Bone marrow (tissue), 2 donors: ENCODE measurements at places on chromosomes 6 and 20.

GRCh38 chr20:50877232-50877743 is 53.9 kb downstream of the ADNP start:
- no peak for DNase-seq

GRCh38 chr20:19288636-19289035 is 76.2 kb downstream of the SLC24A3 start:
- no peak for DNase-seq

- no peak for DNase-seq
Measured at GRCh38 chr6:99490608-99491007, 24.6 kb downstream of the USP45 start.

DNA sequence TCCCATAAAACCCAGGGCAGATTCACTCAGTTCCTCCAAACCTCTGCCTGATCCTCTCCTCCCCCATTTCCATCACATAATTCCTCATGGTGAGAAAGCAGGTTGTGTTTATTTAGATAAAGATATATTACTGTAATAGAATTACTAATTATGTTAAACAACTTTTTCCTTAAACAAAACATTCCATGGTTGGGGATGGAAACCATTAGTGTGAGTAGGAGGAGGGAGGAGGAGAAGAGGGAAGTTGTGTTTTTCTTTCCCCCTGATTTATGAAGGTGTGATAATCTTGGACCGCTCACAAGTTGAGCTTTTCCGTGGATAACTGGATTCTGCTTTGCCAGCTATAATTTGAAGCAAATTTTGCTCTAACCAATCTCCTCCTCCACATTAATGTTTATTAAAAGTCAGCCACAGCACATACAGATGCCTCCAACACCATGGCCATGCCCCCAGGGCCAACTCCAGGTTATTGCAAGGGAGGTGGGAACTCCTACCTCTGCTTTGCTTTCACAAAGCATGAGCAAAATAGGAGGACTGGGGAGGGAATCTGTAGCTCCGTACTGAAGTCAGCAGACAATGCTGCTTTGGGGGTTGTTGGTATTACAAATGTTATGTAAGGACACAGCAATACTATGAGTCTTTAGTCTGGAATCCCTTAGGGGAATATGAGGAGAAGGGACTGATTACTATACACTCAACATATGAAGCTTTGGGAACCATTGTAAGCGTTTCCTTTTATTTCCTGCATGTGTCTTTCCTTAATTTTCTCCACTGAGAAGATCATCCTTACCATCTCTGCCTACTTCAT is 542.0 kb downstream of the DHX35 start:
- DNase-seq, result no peak

DNA sequence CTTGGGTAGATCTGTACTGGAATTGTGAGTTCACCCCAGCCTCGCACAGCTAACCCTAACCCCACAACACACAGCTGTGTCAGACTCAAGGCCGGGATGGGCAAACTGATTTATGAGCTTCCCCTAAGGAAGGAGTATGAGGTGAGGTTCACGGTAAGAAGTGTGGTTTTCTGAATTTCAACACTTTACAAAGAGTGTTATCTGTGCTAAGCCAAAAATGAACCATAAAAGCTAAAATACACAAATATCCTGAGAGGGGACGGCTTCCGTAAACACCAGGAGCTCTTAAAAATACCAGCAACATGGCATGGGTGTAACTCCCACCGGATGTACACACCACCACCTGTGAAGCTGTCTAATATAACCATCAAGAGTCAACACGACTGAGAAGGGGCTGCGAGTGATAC is 101.2 kb downstream of the ATP9A start:
- DNase-seq, result no peak

DNA sequence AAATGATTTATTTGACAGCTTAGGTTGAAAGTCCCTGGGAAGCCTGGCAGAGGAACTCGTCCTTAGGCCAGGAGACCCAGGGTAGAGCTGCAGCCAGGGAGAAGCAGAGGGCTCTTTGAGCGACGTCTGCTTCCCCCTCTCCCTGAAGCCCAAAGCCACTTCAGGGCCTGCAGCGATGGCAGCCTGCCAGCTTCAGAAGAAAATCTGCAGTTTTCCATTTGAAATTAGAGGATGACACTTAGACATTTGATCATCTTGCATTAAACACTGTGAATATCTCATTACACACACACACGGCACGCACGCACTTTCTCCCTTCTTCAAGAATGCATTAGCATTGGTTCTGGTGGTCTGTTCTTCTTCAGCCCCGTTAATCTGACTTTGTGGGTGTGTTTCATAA is 96.5 kb downstream of the PLEKHG1 start:
- no peak for DNase-seq

GRCh38 chr6:143993965-143994646 is 14.0 kb downstream of the PLAGL1 start:
- no peak for DNase-seq

- no peak for DNase-seq
Measured at GRCh38 chr6:36320475-36320874, 16.2 kb downstream of the BNIP5 start.

DNA sequence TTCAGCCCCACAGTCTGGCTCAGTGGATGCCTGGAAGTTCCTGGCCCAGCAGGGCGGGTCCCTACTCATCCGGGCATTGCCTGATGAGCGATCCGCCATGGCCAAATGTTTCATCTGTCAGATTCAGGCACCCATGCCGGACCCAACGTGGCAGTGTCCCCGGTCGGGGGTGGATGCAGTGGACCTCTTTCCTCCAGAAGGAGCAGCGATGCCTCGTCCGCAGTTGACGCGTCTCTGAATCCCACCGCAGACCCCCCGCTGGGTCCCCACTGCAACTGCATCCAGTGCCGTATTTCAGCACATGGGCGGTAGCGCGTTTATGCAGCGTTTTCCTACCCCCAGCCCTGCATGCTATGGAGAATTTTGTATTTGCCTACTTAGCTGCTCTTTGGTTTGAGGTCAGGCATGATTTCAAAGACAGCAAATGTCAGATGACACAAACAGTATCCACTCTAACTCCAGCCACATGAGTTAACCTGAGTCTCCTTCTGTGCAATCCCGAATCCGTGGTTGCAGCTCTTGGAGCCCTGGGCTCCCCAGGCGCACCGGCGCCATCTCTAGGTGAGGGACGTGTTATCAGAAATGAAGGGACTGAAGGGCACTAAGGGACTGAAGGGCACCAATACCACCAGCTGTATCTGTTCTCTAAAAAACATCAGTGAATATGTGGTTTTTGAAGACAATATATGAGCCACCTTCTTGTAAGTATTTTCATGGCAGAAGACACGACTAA is 72.6 kb upstream of the THBS2 start:
- no peak for DNase-seq

- DNase-seq, result no peak
Measured at GRCh38 chr20:45339799-45340198, 8.4 kb downstream of the SDC4 start.
